Activated CD4-positive, CD25-positive, alpha-beta regulatory T cell treated with anti-CD3 and anti-CD28 coated beads, Interleukin-2, amount 50 U/mL, for 16 hours (primary cell): ENCODE measurements at places on chromosomes 7 and 10.

GRCh38 chr10:59885430-59886134 lies 20.8 kb downstream of the CCDC6 start:
- no peak for DNase-seq

DNA sequence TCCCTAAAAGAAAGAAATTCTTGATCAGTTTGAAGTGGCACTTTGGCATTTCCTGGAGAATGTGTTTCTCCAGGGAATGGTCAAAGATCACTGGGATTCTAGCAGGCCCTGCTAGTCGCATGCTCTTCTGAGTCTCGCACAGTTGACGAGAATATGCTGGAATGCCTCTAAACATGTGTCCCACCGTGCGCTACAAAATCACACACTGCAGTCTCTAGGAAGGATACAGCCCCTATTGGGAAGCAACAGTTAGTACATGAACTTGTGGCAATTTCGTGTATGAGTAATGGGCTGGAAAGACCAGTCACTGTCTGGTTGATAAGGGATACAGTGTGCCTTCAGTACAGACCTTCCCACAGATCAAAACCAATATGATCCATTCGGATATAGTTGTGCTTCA lies 257.9 kb downstream of the PRPF18 start:
- DNase-seq = no peak

GRCh38 chr7:29859524-29860185 lies 53.3 kb downstream of the WIPF3 start:
- no peak for DNase-seq

- DNase-seq = no peak
Observed at GRCh38 chr10:129184196-129184595, 282.8 kb upstream of the MGMT start.
